ENCODE measurements at places on chromosomes 6 and 20. TPM values are rescaled to one million over a fixed set of nuclear protein-coding genes. Genes with fewer than 3 reads are reported as not detected.

The SLC32A1 gene
- total RNA-seq: not detected

The BTBD3 gene
- total RNA-seq: 29.3 TPM

The FAXC gene
- 22.2 TPM for total RNA-seq

The RPP40 gene
- 2.7 TPM for total RNA-seq

The HLA-A gene
- total RNA-seq: 243 TPM

DNA sequence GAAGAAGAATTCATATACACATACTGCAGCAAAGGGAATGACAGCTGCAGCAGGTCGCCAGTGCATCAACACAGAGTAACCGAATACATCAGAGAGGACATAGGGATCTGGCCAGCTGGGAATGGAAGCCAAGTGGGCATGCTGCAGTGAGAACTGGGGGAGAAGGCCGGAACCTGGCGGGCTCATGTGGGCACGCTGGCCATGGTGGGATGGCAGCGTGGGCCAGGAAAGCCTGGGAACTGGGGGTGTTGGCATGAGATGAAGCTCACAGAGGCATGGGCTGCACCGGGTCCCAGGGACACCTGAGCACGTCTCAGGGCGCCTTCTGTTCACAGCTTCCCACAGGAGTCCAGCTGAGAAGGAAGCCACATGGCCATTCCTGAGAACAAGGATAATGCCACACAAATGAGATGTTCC is 139.5 kb upstream of the AGPAT4 start:
- DNase-seq: no peak

DNA sequence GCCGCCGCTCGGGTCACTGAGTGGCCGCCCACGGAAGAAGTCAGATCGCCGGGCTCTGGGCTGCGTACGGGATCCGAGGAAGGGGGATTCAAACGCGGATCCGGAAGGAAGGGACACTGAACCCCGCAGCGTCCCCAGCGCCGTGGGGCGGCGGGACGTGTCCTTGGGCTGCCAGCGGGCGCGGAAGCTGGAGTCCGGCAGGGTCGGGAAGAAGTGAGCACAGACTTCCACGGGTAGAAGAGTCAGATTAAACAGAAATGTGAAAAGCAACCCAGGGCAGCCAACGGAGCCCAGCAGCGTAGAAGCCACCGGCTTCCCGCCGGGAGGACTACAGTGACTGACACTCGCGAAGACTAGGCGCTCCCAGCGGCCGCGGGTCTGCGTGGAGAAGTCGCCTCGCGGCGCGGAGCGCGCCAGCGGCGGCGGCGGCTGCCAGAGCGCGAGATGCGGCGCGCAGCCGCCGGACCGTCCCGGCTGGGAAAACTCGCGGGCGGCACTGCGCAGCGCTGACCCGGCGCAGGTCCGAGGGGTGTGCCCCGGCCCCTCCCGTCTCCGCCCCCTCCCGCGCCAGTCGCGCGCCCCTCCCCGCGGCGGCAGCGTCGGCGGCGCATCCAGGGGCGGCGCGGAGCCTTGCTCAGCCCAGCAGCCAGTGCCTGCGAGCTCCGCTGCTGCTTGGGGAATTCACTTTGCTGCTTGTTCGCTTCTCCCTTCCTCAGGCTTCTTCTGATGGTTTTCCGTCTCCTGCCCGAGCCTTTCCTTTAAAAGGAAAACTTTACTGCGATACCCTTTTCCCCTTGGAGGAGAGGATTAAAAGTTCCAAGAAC is at the start of gene SAMD5:
TSS of gene SAMD5 (plus strand) at position 649 of the 824 bp plus-strand sequence. CDS start 239 bp downstream, outside the sequence.
- DNase-seq: no peak

DNA sequence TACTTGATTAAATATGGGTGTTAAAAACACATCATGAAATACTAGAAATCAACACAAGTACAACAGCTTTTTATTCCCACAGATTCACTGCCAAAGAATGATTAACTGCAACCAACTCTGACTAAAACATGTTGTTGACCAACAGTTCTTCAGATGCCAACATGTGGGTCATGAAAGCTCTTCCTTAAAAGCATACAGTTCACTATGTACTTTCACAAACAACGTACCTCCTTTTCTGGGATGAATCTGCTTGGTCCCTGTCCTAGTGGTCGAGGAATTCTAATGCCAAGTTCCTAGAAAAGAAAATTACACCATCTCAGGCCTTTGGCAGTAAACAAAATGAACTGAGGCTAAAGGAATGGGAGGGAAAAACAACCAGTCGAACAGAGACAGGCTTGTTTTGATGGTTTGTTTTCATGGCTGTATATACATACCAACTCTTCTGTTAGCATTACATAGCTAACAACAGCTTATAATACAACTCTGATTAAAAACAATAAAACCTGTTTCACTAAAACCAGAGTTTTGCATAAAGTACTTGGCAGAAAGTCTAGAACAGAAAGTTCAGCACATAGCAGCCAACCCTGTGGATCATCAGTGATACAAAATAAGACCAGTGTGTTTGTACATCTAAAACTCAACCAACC is 92.5 kb downstream of the SESN1 start:
- DNase-seq: no peak

DNA sequence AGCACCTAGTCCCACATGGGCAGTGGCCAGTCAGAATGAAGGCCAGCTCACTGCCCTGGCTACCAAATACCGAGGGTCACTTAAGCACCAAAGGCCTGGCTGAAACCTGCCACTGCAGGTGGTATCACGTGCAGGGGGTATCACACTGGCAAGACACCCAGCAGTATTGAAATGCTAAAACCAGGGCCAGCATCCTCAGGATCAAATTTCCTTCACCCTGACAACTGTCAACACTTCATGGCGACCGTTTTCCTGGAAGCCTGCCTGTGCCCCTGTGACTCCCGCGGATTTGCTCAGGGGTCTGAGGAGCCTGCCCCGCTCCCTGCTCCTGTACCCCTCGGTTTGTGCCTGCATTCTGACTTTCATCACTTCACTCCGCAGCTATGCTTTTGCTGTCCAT is 151.1 kb downstream of the TTLL2 start:
- no peak for DNase-seq

DNA sequence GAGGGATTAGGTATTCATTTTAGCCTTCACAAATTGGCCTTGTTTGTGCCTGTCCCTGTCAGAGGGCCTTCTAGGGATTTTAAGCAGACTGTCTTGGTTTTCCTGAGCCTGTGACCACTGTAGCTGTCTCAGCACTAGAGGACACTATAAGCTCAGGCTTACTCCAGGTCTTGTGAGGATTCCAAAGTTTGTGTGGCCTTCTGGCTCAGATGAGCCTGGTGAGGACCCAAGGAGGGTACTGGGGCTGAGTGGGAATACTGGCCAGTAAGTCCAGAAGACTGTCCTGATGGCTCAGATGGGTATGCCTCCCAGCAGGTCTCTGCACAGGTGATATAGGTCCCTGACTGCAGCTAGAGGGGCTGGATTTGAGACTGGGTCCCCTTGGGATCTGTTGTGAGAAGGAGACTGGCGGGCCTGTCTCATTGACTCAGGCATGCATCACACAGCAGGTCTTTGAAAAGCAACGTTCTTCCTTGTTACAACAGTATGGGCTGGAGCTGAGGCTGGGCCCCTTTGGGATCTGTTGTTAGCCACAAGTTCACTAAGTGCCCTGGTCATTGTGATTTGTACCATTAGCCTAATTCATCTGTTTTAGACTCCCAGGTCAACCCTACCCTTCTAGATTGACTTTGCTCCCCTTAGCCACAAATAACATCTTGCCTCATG is 26.3 kb upstream of the TFB1M start:
- no peak for DNase-seq

DNA sequence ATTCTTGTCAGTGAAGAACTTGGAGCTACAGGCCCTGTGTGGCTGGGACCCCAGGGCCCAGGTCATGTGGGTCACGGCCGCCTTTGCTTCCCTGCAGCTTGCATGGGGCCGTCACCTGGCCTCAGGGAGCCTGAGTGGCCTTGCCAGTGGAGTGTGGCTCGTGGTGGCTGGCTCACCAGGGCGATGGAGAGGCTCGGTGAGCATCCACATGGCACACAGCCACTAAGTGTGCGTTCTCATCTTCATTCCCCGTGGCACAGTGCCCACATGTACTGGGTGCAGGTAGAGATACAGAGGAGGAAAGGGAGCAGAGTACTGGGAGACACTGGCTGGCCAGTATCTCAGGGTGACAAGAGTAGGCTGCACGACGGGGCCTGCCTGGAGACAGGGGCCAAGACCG is 21.5 kb downstream of the MANBAL start:
- DNase-seq: no peak

GRCh38 chr6:151765444-151765886 is 42.0 kb upstream of the ESR1 start:
- no peak for DNase-seq

DNA sequence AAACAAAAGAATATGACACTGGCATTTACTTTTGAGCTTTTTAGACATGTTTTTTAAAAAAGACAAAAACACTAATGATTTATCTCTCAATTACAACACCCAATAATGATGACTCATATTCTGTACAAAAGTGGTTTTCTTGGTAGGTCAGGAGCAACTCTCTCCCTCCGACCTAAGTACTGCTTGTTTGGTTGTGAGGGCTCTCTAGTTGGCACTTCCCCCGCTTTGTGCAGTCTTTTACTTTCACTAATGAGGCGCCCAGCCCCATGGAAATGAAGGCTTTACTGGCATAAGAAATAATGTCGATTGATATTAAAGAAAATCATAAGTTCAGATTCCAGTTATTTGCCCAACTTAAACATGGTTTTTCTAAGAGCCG is 1.3 kb downstream of the KPNA5 start:
- DNase-seq: no peak

DNA sequence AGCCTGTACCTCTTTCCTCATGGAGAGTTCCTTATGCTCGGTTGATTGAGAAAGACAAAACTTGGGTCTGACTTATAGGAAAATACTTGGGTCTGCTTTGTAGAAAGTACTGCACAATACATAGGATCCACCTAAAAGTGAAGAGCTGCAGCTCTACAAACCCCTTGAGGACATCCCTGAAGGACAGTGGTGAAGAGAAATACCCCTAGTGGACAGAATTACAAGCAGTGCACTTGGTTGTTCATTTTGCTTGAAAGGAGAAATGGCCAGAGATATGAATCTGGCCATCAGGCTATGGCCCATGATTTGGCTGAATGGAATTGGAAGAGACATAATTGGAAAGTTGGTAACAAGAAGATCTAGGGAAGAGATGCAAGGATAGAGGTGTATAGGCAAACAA is 8.3 kb downstream of the CD24 start:
- no peak for DNase-seq

GRCh38 chr6:138528137-138528536 is 28.8 kb upstream of the NHSL1 start:
- DNase-seq: no peak

GRCh38 chr6:34536251-34536958 is 19.7 kb downstream of the SPDEF start:
- DNase-seq: no peak

DNA sequence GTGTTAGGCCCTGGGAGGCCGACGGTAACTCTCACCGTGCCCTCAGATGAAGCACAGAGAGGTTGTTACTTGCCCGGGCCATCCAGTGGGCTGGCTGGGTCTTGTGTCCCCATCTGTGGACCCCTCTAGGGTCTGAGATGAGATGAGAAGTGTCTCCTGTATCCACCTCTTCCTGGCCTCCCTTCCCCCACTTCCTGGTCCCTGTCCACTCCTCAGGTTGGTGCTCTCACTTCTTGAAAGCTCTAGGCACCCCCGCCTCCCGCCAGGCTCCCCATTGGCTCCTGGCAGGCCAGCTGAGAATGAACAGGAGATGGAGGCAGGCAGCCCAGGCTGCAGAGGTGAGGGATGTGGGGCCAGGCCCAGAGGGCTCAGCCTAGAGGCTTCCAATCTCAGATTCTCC is 1.5 kb downstream of the MMP24OS start:
- DNase-seq: no peak

GRCh38 chr6:99354983-99355382 is 5.5 kb upstream of the FAXC start:
- no peak for DNase-seq

DNA sequence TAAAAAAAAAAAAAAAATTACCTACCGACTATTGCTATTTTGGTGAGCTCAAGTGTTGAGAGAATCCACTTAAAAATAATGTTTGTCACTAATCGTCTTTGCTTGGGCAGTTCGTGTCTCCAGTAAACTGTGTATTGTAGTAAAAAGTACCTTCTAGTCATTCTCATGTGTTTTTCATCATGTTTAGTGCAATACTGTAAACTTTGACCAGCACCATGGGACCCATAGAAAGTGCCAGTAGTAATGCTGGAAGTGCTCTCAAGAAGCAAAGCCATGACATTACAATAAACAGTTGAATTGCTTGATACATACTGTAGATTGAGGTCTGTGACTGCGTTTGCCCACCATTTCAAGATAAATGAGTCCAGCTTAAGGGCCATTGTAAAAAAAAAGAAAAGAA is 395.2 kb downstream of the BCKDHB start:
- no peak for DNase-seq

- DNase-seq: no peak
Measured at GRCh38 chr6:90414352-90414751, 117.7 kb upstream of the BACH2 start.

GRCh38 chr20:20812136-20812535 is 99.7 kb upstream of the RALGAPA2 start:
- DNase-seq: no peak

GRCh38 chr20:22343612-22344011 is 240.8 kb downstream of the FOXA2 start:
- peak; percentile 74 for DNase-seq

DNA sequence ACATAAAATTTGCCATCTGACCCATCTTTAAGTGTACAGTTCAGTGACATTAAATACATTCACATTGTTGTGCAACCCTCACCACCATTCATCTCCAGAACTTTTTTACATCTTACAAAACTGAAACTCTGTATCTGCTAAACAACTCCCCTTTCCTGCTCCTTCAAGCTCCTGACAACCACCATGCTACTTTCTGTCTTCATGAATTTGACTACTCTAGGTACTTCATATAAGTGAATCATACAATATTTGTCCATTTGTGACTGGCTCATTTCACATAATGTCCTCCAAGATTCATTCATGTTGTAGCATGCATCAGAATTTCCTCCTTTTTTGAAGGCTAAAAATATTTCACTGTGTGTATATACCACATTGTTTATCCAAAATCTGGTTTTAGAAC is 86.9 kb upstream of the SMLR1 start:
- DNase-seq: no peak

GRCh38 chr6:82363428-82364086 is at the start of gene TPBG:
TPBG (plus strand) TSS chr6:82363817; CDS start chr6:82364962, 1,145 bp downstream.
- DNase-seq: no peak

DNA sequence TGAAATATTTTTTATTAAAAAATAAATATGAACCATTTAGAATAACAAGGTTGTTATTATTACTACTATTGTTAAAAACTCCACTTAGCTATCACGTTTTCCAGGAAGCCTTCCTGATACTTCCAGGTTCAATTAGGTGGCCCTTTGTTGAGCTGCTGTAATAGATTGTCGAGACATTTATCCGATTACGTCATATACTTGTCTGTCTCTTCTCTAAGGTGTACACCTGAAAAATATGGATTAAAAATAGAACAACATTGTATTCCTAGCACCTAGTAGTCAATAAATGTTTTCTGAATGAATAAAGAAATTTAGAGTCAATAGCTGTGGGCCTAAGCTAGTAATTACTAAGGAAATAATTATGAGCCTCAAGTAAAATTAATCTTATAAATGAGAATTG is 359.6 kb downstream of the RNF144B start:
- DNase-seq: no peak

Data from esophagus muscularis mucosa (tissue), 4 donors.